ENCODE measurements at places on chromosomes 2 and 18.

GRCh38 chr2:60548845-60549237, 4.6 kb downstream of the BCL11A start:
- no peak for DNase-seq

- DNase-seq: no peak
These were observed 56.3 kb upstream of the STAT1 start for GRCh38 chr2:191070276-191070675.

- DNase-seq: no peak
These were observed 121.7 kb downstream of the KLHL29 start for GRCh38 chr2:23506531-23507266.

DNA sequence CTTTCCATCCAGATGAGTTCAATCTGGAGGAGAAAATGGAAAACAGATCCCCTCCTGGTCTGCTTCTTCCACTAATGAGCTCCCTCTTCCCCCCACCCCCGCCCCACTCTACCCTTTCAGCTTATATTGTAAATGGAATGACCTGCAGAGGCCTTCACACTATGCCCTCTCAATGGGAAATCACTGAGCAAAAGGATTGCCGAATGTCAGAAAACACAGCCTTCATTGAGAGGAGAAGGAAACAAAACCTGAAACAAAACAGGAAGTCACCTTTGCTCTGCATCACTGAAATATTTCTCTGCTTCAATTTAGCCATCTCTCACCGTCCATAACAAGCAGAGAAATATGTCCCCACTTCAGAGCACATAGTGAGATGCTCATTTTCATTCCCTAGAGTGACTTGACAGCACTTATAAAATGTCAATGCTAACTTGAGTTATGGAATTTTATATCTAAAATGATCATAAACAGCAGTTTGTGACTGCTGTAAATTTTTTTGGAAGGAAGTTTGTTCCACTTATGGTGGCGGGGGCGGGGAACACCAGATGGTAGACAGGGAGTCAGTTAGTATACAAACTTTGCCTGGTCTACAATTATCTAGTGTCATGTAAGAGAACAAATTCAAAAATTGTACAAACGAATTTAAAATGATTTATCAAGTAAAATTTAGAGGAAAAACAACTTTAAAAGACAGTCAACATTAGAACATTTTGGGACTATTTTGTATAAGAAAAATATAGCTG, 1.8 kb upstream of the FRZB start:
- DNase-seq: no peak

GRCh38 chr2:127636248-127637235, 9.4 kb upstream of the GPR17 start:
- DNase-seq: no peak

DNA sequence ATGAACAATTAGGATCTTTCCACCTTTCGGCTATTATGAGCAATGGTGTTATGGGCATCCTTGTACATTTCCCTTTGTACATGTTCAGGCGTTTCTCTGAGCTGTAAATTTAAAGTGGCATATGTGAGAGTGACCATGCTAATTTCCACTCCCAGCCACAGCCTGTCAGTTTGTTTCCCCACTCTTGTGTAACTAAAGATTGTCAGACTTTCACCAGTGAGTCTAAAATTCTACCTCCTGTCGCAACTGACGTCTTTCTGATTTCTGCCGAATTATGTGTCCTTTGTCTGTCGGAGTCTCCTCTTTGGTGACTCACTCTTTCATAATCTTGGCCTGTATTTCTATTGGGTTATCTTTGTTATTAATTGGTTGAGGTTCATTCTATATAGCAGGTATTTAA, 50.7 kb downstream of the TRAPPC12 start:
- DNase-seq: no peak

- no peak for DNase-seq
These were observed 207.0 kb upstream of the HAAO start for GRCh38 chr2:42999391-42999841.

GRCh38 chr2:122028371-122029100, 273.1 kb downstream of the TSN start:
- DNase-seq: no peak

- no peak for DNase-seq
These were observed 7.3 kb downstream of the SFTPB start for GRCh38 chr2:85660725-85661124.

DNA sequence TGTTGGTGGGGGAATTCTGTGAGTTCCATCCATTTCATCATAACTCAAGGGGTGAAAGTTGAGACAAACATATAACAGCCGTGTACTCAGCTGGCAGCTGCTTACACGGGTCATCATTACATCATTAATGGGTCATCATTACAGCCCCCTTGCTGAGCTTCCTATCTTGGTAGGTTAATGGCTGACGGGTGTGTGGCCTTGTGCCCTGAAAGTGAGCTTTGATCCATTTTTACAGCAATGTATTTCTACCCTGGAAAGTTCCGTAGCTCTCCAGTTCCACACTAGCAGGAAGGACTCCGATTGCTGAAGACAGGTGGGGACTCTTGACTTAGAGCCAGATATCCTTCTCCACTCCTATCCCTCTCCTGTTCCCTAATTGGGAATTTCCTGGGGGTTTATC, 105.2 kb upstream of the DLX2 start:
- DNase-seq: no peak

- DNase-seq: no peak
These were observed 116.2 kb downstream of the GATA6 start for GRCh38 chr18:22285361-22286140.

DNA sequence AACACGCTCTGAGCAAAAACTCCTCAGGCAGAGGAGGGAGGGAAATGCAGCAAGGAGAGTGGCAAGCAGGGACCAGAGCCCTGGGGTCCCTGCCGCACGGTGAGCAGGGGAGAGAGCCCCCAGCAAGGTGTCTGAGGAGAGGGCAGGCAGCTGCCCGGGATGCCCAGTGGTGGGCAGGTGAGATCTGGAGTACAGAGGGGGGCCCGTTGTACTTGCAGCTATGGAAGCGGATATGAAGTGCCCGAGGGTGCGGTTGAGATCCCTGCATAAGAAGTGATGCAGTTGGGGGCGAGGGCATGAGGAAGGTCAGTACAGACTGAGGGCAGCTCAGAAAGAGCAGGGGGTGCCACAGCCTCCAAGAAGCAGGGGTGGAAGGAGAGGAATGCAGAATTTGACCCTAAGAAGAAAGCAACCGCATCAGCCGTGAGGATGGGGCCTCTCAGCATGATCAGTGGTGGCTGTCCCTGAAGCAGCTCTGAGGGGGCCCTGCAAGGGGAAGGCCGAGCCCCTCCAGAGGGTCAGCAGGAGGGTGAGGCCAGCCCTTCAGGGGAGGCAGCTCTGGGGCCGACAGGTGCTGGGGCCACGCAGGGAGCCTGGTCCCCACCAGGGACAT, 29.4 kb downstream of the MTERF4 start:
- DNase-seq: no peak

- no peak for DNase-seq
These were observed 146.3 kb upstream of the CELF4 start for GRCh38 chr18:37711766-37712505.

DNA sequence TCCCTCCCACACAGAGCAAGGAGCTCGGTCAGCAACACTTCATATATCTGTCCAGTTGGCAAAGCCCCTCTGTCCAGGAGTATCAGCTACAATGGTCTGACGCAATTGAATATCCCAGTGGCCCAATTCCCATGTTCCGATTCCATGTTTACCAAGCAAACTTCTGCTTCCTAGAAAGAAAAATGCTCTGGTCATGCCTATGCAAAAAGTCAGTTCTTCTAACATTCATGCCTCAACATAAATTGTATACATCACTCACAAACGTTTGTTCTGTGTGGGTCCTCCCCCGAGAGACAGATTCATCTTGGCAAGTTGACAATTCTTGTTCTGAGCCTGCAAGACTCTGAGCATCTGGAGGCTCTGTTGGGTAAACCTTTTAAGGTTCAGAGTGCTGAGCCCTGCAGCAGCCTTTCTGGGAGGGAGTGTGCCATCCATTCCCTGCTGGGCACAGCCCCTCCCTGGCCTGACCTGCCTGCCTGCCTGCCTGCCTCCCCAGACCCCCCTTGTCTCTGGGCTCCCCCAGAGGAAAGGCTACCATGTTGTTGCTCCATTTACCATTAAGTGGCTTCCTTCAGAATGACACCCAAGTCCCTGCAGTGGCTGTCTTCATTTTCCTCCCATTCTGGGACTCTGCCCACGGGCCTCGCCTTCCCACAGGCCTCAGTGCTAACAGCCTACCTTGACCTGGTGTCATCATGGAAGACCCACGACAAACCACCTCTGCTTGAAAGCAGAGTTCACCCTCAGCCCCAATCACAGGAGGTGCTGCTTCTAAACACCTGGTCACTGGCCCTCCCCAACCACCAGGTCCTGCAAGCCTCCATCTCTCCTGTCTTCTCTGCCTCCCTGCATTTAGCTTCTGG, 37.6 kb upstream of the TAF1B start:
- no peak for DNase-seq

GRCh38 chr2:54419388-54419787, 36.7 kb upstream of the SPTBN1 start:
- no peak for DNase-seq

DNA sequence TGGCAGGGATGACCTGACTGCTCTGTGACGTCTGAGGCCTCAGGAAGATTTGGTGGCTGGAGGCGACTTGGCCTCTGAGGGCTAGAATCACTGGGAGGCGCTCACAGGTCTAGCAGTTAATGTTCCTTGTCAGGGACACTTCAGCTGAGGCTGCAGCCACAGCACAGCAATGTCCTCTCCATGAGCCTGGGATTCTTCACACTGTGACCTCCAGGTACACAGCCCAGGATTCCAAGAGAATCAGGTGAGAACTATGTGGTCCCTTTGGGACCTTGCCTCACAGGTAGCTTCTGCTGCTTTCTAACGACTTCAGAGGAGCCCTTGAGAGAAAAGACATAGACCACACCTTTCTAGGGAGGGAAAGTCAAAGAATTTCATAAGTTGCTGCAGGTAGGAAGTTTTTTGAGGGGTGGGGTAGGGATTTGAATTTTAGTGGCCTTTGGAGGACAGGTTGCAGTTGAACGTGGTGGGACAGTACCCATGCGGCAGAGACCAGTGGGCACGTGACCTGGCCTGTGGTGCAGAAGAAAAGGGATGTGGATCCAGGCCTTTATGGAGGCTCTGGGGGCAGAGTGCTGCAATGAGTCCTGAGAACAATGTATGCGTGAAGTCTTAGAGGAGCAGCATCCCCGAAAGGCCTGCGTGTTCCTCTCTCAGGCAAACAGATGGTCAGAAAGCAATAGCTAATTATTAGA, 86.2 kb downstream of the LYPD1 start:
- no peak for DNase-seq

DNA sequence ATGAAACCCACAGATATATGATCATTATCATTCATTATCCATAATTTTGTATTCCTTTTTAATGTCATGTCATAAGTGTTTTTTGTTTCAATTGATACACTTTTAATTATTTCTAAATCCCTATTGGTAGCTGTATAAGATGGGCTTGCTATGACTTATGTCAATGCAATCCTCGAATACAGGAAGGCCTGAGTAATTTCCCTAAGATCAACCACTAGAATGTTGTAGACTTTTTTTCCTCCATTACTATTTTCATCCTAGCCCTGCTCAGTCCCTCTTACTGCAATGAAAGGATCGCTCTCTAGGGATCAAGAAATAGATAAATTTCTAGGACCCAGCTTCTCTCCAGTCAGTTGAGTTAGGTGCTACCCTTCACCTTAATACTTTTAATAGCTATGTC, 186.3 kb downstream of the KCNE4 start:
- DNase-seq: no peak

DNA sequence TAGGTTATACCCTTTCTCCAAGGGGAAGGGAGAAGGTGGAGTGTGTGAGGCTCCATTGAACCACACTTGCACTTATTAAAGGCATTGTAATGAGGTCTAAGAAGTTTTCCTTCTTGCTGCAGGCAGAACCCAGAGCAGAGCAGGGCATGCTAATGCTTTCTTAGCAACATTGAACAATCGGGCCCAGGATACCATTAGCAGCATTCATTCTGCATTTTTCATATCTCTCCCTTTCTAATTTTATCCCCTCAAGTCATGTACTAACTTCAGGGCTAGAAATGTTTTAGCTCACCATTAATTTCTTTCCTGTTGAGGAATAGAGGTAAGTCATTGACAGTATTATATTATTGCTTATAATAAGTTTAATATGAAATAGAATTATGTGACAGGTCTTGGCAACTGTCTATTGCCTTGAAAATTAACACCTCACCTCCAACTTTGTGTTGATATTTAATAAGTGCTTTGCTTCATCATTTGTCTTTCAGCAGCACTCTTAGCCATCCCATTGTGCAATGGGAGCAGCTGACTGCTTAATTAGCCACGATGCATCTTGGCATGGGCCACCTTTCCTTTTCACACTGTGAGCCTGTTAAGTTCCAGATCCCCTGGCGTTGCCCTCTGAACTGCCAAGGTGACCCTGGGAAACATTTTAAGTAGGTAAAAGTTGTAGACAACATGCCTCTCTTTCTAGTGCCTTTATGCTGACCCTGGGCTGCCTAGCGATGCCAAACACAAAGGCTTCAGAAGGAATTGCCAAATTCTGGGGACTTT, 300.8 kb upstream of the MEX3C start:
- DNase-seq: no peak

DNA sequence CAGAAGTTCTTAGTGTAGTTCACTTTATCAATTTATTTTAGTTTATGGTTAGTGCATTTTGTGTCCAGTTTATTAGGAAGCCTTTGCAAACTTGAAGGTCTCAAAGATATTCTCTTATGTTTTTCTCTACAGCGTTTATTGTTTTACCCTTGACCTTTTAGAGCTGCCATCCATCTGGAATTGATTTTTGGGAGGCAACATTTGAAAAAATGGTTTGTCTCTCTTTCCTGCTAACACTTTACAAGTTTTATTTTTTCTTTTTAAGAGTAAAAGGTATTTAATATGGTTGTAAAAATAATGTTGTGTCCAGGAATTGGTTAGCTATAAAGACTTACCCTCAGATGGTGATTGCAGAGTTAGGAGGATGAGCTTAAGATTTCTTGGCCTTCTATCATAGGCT, 14.0 kb downstream of the GORASP2 start:
- DNase-seq: no peak

- no peak for DNase-seq
These were observed 7.9 kb upstream of the NR4A2 start for GRCh38 chr2:156340377-156340776.

DNA sequence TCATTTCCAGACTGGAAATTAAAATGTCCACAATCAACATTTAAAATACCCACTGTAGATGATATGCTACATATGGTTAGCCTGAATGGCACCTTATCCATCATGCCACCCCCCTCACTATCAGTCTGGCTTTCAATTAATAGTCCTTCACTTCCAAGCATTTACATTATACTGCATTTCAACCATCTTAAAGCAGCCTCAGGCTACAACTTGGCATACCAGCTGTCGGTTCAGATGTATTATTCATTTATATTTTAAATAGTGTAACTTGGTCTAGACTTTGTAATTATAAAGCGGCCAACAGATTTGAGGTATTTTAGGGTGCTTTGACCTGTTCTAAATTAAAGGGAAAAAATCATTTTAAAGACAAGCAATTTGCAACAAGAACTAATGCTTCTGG, 2.6 kb downstream of the GCG start:
- DNase-seq: no peak

GRCh38 chr2:7840651-7841380, 841.0 kb upstream of the ID2 start:
- DNase-seq: no peak

- no peak for DNase-seq
These were observed 34.6 kb upstream of the STK17B start for GRCh38 chr2:196205881-196206435.

Measured in stimulated activated CD8-positive, alpha-beta memory T cell treated with anti-CD3 and anti-CD28 coated beads, Interleukin-12 subunit alpha, Interleukin-12 subunit beta, amount 100 ng/mL, for 1 hour (primary cell).